RWPE1 (cell line): ENCODE measurements at places on chromosomes 16 and 17.

- DNase-seq: peak; percentile 65
These were observed 6.7 kb downstream of the SPACA3 start for GRCh38 chr17:32998111-32998886.

GRCh38 chr17:227078-227945 is 45.9 kb upstream of the DOC2B start:
- no peak for DNase-seq

DNA sequence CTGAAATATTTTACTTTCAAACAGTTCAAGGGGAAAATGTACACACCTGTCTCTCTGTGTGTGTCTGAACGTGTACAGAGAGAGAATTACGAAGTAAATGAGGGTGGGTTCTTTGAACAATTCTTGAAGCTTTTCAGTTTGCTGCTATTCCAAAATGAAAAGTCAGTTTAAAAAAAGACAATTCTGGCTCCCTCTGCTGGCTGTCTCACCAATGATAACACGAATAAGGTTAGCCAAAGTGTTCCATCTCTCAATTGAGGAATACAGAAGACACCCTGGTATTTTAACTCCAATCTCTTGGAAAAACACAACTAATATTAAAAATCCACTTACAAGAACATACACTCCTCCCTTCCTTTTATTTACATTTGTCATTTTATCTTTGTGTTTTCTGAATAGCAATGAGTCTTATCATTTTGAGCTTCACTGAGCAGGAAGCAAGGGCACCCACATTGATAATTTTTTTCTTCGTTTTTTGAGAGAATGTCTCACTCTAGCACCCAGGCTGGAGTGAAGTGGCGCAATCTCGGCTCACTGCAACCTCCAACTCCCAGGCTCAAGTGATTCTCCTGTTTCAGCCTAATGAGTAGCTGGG is 20.5 kb downstream of the EFTUD2 start:
- DNase-seq: peak; percentile 54

- no peak for DNase-seq
These were observed 29.7 kb downstream of the RTN4RL1 start for GRCh38 chr17:1995321-1995892.

- DNase-seq: no peak
These were observed 28.6 kb upstream of the WSB1 start for GRCh38 chr17:27265333-27265732.

- no peak for DNase-seq
These were observed 17.5 kb upstream of the ATP2C2 start for GRCh38 chr16:84350685-84351400.

DNA sequence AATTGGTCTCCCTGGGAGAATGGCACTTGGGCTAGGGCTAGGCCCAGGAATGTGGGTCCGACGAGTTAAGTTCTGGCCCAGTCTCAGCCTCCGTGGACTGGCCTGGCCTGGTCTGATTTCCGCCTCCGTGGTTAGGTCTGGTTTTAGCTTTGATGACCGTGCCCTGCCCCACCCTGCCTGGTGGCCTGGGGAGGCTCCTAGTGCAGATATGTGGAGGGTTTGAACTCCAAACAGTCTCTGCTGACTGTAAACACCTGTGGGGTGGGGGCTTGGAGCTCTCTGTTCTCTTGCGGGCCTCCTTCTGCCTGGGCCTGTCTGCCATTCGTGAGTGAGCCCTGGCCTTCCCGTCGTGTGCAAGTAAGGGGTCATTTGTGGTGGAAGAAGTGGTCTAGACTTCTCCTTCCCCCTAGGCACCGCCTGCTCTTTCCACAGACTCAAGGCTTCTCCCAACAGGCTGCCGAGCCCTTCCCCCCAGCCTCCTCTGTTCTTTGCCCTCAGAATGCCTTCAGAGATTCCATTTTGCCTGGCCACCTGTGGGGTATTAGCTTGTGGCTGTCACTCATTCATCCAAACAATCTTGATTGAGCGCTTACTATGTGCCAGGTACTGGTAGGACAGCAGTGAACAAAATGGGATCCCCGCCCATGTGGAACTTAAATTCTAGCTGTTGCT is 1.6 kb downstream of the ATP6V0C start:
- DNase-seq: no peak

DNA sequence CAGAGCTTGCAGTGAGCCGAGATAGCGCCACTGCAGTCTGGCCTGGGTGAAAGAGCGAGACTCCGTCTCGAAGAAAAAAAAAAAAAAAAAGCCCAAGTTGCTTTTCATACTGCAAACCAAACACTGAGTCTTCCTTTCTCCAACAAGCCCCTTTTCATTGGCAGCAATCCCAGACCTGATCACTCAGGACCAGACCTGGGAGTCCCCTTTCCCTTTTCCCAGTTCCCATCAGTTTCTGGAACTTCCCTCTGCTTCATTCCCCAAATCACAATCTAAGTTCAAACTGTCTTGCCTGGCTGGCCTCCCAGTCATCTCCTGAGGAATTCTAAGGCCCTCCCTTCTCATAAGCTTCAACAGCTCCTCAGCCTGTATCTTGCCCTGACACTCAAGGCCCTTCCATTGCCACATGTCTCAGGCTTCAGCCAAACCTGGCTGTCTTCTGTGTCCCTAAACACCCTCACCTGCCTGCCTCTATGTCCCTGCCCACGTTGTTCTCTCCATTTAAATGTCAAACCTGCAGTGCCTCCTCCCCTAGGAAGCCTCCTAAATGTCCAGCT is 11.8 kb upstream of the PHF12 start:
- DNase-seq: no peak

DNA sequence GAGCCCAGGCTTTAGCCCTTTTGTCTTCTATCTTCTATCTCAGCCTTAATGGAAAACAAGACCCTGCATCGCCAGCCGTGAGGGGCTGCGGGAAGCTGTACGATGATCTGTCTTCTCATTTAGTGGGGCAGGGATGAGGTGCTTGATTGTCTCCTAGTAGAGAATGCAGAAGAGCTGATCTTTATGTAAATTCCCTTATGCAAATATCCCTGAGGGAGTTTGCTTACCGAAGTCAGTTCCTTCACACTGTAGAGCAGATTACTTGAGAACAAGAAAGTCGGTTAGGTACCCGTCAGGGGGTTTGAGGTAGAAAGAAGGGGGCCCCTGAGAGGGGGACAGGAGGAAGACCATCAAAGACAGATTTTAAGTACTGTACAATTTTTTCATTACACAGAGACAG is 66.2 kb downstream of the IRF8 start:
- no peak for DNase-seq

- DNase-seq: peak; percentile 59
These were observed 9.7 kb downstream of the IGFBP4 start for GRCh38 chr17:40452921-40453378.

DNA sequence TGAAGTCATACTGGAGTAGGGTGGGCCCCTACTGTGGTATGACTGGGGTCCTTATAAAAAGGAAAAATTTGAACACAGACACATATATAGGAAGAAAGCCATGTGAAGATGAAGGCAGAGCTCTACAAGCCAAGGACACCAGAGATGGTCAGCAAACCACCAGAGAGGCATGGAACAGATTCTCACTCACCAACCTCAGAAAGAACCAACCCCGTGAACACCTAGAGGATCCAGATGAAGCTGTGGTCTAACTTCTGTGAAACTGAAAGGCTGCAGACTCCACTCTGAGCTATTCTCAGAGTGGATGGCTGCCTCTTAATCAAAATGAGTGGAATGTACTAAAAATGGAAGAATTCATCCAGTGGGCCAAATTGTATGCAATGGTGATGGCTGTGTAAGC is 149.6 kb downstream of the ABCA8 start:
- DNase-seq: no peak

GRCh38 chr16:13779676-13780075 is 140.3 kb upstream of the ERCC4 start:
- DNase-seq: no peak

DNA sequence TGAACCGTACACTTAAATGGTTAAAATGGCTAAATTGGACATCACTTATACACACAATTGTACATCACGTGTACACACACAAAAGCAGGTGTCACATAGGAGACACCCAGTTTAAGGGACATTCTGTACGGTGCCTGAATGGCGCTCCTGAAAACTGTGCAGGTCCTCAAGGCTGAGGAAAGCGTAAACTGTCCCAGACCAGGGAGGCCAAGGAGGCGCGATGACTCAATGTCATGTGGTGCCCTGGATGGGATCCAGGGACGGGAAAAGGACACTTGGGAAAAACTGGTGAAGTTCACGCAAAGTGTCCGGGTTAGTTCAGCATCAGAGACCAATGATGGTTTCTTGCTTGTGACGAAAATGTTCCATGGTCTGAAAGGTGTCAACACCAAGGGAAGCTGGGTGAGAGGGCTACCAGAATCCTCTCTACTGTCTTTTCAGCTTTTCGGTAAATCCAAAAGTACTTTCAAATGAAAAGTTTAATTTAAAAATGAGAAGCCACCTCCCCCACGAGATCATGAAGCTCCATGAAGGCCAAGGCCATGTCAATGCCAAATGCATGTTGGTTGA is 112.2 kb downstream of the CMIP start:
- no peak for DNase-seq

- no peak for DNase-seq
These were observed 11.8 kb downstream of the DNAJA2 start for GRCh38 chr16:46961373-46962353.

GRCh38 chr17:68290955-68291835 is at the start of the genes ARSG and SLC16A6:
Gene ARSG (plus strand): TSS chr17:68291495. CDS start chr17:68307494, 15,999 bp downstream.
Gene SLC16A6 (minus strand): TSS chr17:68291127. CDS start chr17:68278320, 12,807 bp downstream.
- peak; percentile 53 for DNase-seq

- no peak for DNase-seq
These were observed 740.3 kb upstream of the SOX9 start for GRCh38 chr17:71380535-71380934.

DNA sequence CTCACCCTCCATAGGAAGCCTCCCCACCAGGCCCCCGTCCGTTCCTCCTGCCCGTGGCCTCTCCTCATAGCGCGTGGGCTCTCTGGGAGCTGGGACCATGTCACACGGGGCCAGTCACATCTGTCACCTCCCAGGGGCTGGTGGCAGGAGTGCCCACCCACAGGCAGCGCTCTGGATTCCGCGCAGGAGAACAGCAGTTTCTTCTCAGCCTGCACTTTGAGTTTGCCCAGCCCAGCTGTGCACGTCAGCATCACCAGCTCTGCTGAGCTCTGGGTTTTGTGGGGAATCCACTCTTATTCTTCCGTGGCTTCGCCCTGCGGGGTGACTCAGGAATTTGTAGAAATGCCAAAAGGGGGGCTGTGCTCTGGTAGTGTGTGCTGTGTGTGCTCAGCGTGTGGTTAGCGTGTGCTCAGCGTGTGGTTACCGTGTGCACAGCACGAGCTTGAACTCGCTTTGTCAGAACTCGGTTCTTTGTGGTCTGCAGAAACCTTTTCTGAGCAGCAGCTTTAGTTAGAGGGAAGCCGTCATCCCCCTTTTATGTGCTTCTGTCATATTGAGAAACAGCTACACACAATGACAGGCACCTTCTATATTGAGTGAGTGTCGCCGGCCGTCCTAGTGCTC is 3.2 kb downstream of the ACSF3 start:
- no peak for DNase-seq

- no peak for DNase-seq
These were observed 535.1 kb downstream of the CDH11 start for GRCh38 chr16:64586781-64587180.

GRCh38 chr17:80815151-80815681 is 176.4 kb upstream of the CHMP6 start:
- no peak for DNase-seq

- peak; percentile 42 for DNase-seq
These were observed 8.9 kb upstream of the KRTAP17-1 start for GRCh38 chr17:41324180-41325075.

DNA sequence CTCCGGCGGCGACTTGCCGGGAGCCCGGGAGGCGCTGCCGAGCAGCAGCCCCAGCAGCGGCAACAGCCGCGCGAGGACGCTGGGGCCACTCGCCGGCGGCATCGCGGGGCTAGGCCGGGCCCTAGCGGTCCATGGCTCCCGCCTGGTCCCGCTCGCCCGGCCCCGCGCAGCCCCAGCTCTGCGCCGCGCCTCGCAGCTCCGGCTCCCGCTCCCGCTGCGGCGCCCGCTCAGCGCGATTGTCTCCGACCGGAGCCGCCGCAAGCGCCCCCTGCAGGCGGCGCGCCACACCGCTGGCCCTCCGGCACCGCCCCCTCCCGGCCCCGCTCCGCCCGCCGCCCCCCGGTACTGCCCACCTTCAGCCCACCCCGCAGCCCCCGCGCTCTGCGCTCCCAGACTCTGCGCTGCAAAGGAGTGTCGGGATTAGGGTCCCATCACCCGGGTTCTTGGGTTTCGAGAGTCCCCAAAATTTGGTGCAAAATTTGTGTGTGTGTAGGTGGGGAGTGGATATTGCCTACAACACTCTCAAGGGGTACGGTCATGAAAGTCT is at the start of gene FAM171A2:
Gene FAM171A2, minus strand, starts transcription at position 241 of the 547 bp plus-strand sequence. Its CDS starts 139 bp downstream, at position 102.
- DNase-seq: peak; percentile 56

DNA sequence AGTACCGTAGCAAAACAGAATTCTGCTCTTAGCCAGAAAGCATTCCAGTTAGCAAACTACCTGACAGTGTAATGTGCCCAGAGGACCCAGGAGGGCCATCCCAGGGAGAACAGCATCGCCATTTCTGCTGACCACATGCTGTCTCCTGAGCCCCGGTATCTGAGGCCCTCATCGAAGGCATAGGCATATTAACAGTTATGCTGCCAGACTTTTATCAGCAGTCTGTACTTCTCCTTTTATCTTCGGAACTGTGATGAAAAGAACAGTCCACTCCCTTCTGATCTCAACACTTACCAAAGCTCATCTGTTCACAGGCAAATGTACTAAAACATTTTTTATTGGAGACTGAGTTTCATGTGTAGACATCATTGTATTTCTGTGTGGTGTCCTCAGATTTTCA is 236.4 kb downstream of the PRKCA start:
- DNase-seq: no peak

DNA sequence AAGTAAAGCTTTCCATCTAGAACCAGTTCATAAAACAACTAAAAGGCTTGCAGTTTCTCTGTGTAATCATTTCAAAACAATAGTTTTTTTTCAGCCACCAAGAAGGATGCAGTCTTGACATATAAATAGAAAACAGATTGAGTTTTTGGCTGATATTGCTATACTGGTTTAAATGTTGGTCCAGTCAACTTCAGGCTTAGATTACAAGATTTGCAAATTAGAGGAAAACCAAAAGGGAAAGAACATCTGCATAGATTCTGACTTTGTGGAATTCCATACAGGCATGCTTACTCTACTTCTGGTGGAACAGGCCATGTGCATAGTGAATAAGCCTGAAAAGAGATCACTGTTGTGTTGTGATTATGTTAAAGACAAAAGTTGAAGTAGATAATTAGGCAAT is 150.3 kb downstream of the BCAS3 start:
- no peak for DNase-seq

DNA sequence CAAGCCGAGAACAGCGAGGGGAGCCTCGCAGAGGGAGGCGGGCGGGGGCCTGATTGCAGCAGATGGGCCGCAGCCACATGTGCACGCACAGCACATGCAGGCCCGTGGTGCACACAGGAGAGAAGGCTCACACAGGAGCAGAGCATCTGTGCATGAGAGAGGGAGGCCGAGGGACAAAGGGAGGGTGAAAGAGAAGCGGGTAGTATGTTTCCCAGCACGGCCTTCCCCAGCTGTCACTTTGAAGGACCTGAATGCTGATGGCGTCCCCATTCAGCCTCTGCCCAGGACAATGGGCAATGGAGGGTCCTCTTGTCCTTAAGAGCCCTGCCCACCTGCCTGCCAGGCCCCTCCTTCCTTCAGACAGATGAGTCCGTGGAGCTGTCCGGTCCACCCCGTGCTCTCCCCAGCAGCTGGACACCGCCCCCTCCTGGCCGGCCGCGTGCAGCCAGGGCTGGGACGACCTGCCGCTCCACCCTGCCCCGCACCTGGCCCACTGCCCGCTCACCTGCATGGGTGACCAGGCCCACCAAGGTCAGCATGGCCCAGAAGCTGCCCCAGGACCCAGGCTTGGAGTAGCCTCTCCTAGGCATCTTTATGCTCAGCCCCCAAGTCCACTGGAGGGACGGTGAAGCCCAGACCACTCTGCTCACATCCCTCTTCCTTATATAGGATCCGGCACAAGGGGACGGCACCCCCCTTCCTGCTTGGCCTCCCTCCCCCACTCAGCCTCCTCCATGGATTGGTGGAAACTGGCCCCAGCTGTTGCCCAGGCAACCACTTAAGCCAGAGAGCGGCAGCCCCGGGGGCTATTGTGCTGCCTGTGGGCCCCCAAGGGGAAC is at the start of gene BTBD17:
Gene BTBD17, minus strand, starts transcription at position 639 of the 839 bp plus-strand sequence. Its CDS starts 49 bp downstream, at position 590.
- no peak for DNase-seq
